ENCODE measurements at places on chromosomes 6 and 20.

DNA sequence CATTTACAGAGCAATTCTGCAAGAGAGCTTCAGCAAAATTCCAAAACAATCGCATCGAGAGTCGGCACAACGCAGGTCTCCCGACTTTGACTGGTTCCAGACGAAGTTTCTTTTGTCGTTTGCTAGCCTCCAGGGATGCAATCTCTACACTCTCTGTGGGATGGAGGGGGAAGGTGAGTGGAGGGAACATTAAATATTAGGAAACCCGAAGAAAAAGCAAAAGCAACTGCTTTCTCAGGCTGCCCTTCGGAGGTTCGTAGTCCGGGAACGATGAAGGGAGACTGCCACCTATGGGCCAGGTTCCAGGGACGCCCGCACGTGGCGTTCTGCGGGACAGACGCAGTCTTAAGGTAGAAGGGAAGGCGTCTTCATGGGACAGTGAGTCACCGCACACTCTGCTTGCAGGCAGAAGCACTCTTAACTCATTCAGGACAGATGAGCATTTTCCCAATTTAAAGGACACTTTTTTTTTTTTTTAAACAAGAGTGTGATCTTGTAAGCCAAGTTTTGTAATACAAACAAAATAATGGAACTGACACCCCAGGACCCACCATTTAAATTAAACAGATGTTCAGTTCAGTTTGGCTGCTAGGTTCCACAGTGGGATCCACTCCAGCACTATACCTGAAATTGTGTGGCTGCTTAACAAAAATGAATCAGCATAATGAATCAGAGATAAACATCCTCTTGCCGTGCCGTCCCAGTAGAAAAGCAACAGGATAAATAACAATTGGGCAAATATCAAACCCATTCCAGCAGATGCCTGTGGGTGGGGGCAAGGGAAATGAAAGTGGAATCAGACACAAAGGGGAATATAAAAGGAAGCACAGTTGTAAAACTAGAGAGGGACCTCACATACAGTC, 65.8 kb upstream of the ARMC2 start:
- DNase-seq, result peak; percentile 88

DNA sequence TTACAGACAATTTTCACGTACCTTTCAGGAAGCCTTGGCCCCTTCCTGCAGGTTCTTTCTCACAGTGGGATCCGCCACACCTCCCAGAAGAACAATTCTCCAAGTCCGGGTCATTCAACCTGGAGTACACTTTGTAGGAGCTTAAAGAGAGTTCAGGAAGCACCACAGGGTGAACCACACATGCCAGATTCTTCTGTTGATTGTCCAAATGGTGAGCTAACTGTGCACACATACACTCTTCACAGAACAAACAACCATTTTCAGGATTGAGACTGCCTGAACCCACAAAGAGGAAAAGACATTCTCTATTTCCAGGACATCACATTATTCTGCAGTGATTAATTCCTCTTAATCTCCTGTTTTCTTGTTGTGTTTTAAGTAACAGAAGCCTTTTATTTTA, 51.0 kb downstream of the SCGN start:
- no peak for DNase-seq

DNA sequence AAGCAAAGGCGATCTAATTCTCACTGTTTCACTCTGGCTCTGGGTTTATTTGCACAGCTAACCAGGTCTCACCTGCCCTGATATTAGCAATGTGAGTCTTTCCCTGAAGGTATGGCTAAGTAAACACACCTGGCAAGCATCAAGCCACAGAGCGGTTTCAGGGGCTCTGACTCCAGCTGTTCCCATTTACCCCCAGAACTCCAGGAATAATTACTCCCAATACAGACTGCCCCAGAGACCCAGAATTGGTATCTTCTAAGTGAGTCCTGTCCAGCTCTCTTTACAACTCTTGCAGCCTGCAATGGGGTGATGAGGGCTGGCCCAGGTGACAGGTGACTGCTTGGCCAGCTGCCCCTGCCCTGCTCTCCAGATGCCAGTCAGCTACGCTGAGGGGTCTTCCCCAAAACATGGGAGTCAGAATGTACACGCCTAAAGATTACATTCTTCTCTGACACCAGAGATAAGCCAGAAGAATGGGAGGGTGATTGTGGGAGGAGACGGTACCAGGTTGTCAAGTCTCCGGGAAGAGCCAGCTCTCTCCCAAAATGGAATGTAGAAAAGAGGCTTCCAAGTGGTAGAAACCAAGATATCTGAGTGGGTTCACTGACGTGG, 4.9 kb upstream of the LRRN4 start:
- no peak for DNase-seq

GRCh38 chr6:132569170-132569569, 952 bp upstream of the TAAR6 start:
- DNase-seq, result no peak

DNA sequence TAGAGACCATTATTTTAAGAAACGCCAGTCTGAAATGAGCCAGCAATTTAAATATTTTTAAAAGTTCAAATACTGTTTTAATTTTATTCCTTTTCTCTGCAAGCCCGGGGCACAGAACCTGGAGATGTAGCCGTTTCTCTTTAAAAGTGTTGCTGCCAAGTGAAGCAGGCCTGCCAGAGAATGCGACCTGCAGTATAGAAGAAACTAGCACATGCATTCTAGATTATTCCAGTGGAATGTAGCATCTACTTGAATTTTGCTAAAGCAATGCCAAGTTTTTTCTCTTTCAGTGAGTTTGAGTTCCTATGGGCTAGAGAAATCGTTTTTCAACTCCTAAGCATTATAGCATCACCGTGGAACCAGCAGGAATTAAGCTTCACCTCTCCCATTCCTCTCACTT, 101.3 kb downstream of the QRSL1 start:
- peak; percentile 31 for DNase-seq

DNA sequence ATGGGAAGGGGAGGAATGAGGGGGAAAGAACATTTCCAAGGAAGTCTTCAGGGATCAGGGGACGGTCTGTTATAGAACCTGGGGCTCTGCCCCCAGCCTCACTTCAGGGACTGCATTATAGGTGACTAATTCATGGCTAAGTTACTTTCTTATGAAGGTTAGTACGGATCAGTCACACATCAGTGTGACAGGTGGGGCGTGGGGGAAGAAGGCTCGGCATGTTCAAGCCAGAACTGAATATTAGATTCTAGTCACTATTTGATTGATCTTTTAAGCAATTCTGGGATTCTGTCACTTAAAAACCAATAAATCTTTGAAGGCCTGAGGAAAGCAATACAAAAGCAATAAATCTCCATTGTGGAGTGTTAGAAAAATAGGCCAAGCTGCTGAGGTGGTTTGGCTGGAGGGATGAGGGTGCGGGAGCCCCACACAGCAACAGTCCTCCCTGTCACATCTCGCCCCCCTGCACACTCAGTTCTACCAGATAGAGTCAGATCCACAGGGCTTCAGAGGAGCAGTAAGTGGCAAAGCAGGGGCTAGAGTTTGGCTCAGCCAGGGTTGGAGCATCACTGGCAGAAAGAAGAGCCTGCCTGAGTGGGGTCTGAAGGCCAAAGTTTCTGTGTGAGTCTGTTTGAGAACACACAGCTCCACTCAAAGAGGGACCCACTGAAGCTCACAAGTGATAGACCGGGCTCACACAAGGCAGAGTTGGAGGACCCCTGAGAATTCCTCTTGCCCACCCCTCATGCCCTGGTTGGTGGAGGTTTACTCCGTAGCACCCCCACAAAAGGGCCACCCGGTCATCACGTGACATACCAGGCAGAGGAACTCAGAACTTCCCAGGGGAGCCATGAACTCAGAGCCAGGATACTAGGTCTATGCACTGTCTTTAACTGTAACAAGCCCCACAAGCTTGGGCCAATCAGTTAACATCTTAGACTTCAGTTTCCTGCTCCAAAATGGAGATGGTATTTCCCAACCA, 728.3 kb upstream of the CHD6 start:
- no peak for DNase-seq

- DNase-seq, result no peak
These were observed 37.6 kb upstream of the CCN6 start for GRCh38 chr6:112016320-112016719.

DNA sequence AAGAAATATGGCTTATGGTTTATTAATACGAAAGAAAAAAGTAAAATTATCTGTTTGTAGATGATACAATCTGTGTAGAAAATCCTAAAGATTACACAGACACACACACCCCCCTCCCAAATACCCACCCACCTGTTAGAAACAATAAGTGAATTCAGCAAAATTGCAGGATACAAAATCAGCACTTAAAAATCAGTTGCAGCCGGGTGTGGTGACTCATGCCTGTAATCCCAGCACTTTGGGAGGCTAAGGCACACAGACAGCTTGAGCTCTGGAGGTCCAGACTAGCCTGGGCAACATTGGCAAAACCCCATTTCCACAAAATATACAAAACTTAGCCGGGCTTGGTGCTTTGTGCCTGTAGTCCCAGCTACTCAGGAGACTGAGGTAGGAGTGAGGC, 42.3 kb downstream of the NINL start:
- DNase-seq, result no peak

DNA sequence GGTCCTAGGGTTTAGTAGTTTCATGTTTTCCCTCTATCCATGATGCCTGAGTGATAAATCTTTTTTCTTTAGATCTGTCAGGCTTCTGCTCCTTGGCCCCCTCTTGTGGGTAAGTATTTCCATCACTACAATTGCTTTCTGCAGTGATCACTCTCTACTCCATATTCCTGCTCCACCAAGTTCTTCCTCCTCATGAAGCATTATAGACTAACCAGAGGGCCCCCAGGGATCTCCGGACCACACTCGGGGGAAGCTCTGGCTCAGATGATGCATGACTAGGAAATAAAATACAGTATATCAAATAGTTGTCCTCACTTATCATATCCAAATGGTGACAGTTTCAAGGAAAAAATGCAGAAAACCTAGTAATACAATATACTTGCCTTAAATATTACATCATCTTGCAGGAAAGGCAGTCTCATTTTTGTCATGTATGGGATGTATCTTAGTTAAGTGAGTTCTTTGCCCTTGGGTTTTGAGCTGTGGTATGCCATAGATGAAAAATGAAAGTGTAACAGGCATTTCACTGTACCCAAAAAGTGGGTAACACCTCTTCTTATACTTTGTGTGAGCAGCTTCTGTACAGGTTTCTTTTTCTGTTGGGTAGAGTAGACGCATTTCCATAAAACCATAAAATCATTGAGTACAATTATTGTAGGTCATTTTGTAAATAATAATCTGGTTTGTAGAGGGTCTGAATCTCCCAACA, 200.9 kb upstream of the EYA4 start:
- DNase-seq, result peak; percentile 20

DNA sequence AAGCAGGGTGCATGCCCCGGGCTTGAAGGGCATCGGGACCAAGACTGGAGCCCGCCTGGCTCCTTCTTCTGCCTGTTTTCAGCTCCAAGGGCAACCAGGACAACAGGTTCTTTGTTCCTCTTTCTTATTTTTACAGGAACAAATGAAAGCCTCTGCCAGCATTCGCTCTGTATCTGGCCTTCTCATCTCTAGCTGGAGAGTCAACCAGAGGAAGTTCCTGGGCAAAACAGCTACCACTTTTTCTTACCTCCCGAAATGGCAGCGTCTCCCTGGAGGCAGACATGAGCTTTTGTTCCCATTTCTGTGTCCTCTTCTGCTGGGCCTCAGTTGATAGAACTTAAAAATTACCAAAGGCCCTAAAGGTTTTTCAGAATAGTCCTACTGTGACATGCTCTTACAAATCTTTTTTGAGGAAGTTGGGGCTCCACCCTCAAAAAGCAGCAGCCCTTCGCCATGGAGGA, 74.1 kb upstream of the NAA20 start:
- no peak for DNase-seq

- DNase-seq, result peak; percentile 90
These were observed at the start of gene SOBP for GRCh38 chr6:107489636-107490565. Gene SOBP (plus strand): TSS chr6:107490117. CDS start chr6:107490617, 500 bp downstream.

DNA sequence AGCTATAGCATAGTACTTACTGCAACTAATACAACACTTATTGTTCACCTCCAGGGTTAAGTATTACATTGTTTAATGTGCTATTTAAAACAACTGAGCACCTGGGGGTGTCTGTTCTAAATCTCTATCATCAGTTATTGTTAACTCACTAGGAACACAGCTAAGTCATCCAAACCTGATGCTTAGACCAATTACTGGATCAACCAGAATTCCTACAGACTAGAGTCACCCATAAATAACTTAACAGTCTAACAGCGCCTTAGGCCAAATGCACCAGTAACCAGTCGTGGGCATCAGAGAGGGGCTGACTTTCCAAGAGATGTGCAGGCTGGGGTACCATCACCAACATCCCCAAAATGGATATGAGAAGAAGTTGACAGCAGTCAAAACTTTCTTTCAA, 110.7 kb downstream of the ADTRP start:
- DNase-seq, result no peak

GRCh38 chr6:110549277-110549676, 72.9 kb upstream of the SLC22A16 start:
- DNase-seq, result no peak

DNA sequence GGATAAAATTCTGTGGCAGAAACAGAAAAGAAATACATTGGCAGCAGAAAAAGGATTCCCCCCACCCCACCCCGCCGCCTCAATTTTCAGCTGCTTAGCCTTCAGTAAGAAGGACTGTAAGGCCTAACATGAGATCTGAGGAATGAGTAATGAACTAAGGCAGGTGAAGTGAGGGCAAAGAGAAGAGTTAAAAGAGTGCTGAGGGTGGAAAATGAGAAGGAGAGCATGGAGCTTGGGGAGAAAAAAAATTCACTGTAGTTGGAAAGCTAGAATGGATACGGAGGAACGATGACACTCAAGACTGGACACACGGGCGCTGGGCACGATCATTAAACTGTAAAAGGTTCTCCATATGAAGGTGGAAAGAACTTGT, 14.6 kb downstream of the POM121L2 start:
- no peak for DNase-seq

- DNase-seq, result no peak
These were observed 112.3 kb downstream of the RCAN2 start for GRCh38 chr6:46378882-46379416.

- no peak for DNase-seq
These were observed 70.3 kb downstream of the TMEM244 start for GRCh38 chr6:129790785-129791184.

DNA sequence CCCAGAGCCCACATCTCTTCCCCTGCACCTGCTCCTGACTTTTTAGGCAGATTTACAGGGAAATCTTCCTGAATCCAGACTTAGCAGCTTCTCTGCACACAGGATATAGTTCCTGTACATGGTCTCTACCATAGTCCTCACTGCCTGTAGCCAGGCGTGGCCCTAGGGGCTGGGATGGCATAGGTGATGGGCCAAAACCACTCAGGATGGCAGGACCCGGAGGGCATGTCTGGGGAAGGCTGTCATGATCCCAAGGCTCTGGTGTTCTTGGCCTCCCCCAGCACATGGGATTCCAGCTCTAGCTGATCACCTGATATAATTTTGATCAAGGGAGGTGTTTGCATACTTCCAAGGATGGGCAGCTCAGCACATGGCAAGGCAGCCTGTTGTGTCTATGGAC, 58.0 kb downstream of the TOX2 start:
- DNase-seq, result no peak
